Mucosa of gallbladder (tissue), 1 donor: ENCODE measurements at places on chromosomes 5 and 9. TPM values are rescaled to one million over a fixed set of nuclear protein-coding genes. Genes with fewer than 3 reads are reported as not detected.

Gene GMCL2
- not detected for total RNA-seq

Gene ZFP37
- 2.8 TPM for total RNA-seq

Gene ANKRD18A
- total RNA-seq: 11.8 TPM

Gene EQTN
- 0.32 TPM for total RNA-seq

Gene FOXI1
- total RNA-seq: 0.69 TPM

Gene C9orf50
- 1.0 TPM for total RNA-seq

Gene FBXL7
- total RNA-seq: 12.1 TPM

Gene BHMT2
- total RNA-seq: 11.0 TPM

Gene INVS
- total RNA-seq: 26.4 TPM

Gene IL12B
- not detected for total RNA-seq

Gene SLC1A1
- total RNA-seq: 109 TPM

Gene SPATA31A6
- not detected for total RNA-seq

Gene RORB
- total RNA-seq: 6.5 TPM

Gene RPL12
- 764 TPM for total RNA-seq

Gene SPAAR
- 0.83 TPM for total RNA-seq

Gene FAM169A
- total RNA-seq: 6.0 TPM

Gene C5orf58
- 0.52 TPM for total RNA-seq

Gene GIN1
- 9.2 TPM for total RNA-seq

Gene PTGDS
- 481 TPM for total RNA-seq

Gene CANX
- 696 TPM for total RNA-seq

Gene RNF183
- 5.3 TPM for total RNA-seq

Gene BSPRY
- 16.0 TPM for total RNA-seq

Gene CEP72
- 26.7 TPM for total RNA-seq

Gene OCLN
- 152 TPM for total RNA-seq

Gene FOXD4L5
- not detected for total RNA-seq

Gene GABRA6
- not detected for total RNA-seq

Gene TMEM215
- not detected for total RNA-seq
